ENCODE measurements at places on chromosomes 12 and 14. TPM values are rescaled to one million over a fixed set of nuclear protein-coding genes. Genes with fewer than 3 reads are reported as not detected.

GRCh38 chr12:40618636-40619035 is 73.6 kb upstream of the CNTN1 start:
- no peak for DNase-seq

- DNase-seq: no peak
Measured at GRCh38 chr14:103801459-103801858, 45.9 kb downstream of the PPP1R13B start.

DNA sequence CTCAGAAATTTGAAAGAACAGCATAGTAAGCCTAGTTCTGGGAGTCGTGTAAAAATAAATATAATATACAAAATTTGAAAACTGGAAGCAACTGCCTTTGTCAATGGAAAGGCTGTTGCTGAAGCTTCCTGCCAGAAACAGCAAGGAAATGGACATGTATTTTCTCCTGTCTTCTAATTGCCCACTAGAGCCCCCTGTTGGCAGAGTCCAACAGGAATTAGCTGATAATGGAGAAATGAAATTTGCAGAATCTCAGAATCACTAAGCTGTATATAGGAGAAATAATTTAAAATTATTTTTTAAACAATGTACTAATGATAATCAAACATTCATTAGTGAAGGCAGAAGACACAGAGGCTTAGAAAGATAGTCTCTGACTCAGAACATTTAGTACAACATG is 414.8 kb downstream of the SLC6A15 start:
- no peak for DNase-seq

- no peak for DNase-seq
Measured at GRCh38 chr14:25226214-25226613, 176.3 kb upstream of the STXBP6 start.

GRCh38 chr14:92659765-92660561 is 88.5 kb downstream of the LGMN start:
- DNase-seq: peak; percentile 13

- peak; percentile 18 for DNase-seq
Measured at GRCh38 chr12:26524862-26525465, 308.0 kb downstream of the ITPR2 start.

DNA sequence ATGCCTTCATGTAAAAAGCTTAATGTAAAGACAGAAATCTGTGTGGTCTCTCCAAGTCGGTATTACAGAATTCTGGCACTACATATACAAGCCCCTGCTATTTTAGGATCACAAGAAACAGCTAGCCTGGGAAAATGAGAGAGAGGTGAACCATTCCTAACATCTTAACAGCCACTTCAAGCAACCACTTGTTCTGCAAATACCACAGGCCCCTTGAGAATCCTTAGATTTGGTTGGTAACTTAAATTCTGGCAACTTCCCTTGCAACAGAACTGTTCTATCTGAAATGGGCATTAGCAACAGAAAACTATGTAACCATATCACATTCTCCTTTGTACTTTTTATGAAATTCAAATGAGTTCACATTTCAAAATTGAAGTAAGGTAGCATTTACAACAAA is 68.5 kb downstream of the SPPL3 start:
- DNase-seq: no peak

GRCh38 chr12:123522164-123522563 is 11.4 kb downstream of the RILPL1 start:
- no peak for DNase-seq

DNA sequence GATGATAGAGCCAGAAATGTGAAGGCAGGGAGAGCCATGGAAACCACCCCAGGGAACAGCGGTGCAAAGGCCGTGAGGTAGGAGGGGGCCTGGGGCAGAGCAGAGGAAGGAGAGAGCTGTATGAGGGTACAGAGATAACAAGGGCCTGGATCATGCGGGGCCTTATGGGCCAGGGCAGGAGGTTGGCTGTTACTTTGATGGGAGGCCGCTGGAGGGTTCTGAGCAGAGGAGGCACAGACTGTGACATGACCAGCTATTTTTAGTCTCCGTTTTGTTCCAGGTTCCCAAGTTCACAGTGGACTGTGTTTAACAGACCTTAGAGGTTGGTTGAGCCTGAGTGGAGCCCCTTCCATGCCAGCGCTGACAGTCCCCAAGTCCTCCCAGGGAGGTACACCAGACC is 118.6 kb downstream of the GCH1 start:
- no peak for DNase-seq

- DNase-seq: no peak
Measured at GRCh38 chr12:96502477-96502876, 13.1 kb downstream of the CFAP54 start.

DNA sequence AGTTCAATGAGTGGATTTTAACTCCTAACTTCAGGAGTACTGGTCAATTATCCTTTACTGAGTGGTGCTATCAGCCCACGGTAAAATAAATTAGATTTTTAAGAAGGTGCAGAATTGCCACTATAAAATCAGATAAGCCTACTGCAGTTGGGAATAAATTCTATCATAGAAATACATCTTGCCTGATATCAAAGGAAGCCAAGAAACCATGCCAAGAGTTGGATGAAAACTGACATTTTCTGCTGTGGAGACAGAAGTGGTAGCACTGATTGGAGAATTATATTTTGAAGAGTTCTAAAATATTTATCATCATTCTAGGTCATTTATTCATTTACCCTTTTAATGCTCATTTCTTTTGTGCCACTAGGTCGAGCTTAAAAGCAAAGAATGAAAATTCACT is 465.1 kb downstream of the APAF1 start:
- DNase-seq: no peak

CLEC4C gene
- total RNA-seq: not detected

LRFN5 gene
- not detected for total RNA-seq

SLC8A3 gene
- not detected for total RNA-seq

BMP4 gene
- not detected for total RNA-seq

RARG gene
- total RNA-seq: 5.1 TPM

SIX4 gene
- 2.4 TPM for total RNA-seq

OTUB2 gene
- total RNA-seq: 0.48 TPM

Data from OCI-LY7 (cell line).